ENCODE measurements at places on chromosomes 3 and 15.

DNA sequence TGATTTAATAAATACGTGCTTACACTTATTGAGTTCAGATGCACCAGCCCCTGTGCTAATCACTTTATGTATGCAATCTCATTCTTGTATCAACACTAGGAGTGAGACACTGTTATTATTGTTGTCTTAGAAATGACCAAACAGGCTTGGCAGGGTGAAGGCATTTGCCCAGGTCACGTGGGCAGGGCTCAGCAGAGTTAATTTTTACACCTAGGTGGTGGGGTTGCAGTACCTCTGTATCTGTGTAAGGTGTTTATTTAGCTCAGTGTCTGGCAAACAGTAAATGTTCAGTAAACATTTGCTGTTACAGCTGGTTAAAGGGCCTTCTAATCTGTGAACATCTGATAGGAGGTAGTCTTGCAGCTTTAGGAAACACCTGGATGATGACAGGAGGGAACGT lies 200.0 kb downstream of the CACNA2D3 start:
- no peak for DNase-seq

DNA sequence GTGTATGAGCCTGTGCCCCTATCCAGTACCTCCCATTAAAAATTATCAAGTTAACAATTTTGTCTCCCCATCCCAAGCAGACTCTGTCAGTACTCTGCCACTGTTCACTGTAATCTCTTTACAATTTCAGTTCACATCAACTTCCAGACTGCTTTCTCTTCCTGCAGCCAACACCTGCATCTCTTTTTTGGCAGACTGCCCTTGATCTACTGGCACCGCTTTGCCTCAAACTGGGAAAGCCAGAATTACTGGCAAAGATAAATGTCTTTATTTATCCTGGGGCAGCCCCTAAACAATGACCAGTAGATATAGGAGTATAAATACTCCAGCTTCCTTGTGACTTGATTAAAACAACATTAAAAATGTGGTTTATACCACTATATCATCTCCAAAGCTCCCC lies 494.1 kb downstream of the ZNF385D start:
- DNase-seq, result no peak

GRCh38 chr3:95246413-95246812 lies 1183.6 kb downstream of the NSUN3 start:
- DNase-seq, result no peak

GRCh38 chr15:39657668-39658067 lies 76.8 kb downstream of the THBS1 start:
- no peak for DNase-seq

GRCh38 chr3:53996141-53996874 lies 104.6 kb upstream of the SELENOK start:
- DNase-seq, result no peak

GRCh38 chr15:62382046-62382445 lies 217.0 kb upstream of the C2CD4B start:
- DNase-seq, result no peak
